ENCODE measurements at places on chromosomes 6 and 20.

GRCh38 chr6:135250234-135250633, 69.1 kb downstream of the MYB start:
- no peak for DNase-seq

GRCh38 chr20:23918101-23918862, 38.7 kb upstream of the CST5 start:
- no peak for DNase-seq

- no peak for DNase-seq
Measured at GRCh38 chr6:8229915-8230756, 127.8 kb upstream of the EEF1E1 start.

DNA sequence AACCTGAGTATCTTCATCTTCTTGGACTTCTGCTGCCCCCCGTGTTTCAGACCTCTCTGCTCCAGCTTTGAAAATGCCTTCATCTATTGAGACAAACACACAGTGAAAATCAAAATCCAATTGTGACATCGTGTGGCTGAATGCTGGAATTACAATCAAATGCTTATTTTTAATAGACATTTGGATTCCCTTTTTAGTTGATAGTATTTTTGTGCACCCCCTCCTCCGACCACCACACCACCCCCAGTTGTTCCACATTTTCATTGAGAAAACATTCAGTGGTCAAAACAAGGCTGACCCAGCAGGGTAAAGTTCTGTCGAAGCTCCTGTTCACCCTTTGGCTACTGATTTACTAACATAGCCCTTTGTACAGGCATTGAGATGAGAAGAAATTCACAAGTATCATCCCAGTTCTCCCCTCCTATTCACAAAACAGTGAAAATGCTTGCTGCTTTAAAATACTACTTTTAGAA, 79.0 kb downstream of the NRSN1 start:
- peak; percentile 31 for DNase-seq

GRCh38 chr6:159233365-159234101, 64.3 kb downstream of the FNDC1 start:
- DNase-seq, result no peak

GRCh38 chr6:113377362-113377942, 479.7 kb upstream of the MARCKS start:
- no peak for DNase-seq

DNA sequence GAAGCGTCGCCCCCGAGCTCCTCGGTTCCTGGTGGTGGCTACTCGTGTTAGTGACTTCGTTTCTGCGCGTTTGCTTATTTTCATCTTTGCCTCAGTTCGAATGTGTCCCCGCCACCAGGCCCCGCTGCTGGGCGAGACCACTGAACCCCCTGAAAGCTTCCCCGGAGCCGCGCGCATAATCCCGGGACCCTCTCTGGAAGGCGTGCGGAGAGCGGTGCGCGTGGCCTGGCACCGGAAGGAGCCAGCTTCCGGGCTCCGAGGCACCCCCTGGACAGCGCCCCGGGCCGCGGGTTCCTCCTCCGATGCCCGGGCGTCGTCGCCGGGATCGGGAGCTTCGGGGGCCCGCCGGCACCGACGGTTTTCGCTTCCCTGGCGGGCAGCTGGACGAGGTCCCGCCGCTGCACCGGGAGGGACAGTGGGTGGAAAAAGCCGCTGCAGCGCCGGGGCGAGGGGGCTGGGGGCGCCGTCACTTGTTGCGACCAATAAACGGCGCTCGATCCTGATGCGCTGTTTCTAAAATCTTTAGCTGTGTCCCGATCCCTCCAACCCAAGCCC, 643 bp upstream of the SLC35D3 start:
- DNase-seq, result no peak

DNA sequence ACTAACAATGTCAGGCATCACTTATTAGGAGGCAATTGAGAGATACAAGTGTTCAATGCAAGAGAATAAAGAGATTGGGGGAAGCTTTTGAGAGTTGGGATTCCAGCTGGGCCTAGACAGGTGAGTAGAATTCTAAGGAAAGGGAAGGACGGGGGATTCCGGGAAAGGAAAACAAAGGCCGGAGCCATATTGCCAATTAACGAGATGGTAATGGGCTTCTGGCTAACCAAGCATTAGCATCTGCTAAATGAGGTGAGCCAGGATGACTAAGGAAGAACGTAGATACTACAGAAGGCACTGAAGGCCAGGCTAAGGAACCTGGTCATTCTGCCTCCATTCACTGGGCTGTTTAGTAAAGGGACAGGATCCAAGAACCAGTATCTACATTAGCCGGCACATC, 10.5 kb downstream of the FYN start:
- DNase-seq, result no peak

GRCh38 chr20:61252601-61253263, 671 bp downstream of the CDH4 start:
- DNase-seq, result no peak

DNA sequence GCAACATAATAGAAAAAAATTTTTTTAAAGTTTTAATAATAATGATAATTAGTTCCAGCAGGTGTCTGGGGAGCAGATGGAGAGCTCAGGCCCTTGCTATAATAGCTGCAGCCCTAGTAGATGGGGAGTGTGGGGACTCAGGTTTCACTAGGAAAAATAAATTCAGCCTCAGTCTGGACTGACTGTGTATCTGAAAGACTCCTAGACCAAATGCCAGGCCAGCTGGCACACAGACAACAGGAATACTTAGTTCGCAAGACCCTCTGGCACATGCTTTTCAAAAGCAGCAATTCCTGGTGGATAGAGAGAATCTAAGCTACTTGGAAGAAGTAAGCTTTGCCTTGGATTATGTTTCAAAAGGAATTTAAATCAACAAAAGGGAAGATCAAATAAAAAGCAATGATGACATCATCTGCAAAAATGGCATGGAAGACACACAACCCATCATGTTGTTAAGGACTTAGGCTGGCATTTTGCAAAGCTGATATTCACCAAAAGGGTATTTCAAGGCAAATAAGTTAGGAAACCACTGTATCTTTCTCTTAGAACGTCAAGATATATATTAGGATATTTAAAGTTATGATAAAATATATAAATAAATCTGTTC, 107.8 kb downstream of the RNGTT start:
- no peak for DNase-seq

DNA sequence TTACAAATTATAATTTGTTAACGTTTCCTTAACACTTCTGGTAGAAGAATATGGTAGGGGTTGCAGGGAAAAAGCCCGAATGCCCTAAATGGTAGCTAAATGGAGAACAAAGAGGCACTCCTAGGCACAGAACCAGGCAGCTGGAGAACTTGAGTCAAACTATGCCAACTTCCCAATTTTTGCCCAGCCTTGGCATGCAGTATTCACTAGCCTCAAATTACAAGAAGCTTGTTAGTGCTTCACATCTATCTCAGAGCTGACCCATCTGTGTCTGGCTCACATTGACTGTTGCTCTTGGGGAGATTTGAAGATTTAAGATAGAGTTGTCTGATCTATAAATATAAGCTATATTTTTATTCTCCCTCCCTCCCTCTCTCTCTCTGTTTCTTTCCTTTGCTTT, 19.4 kb upstream of the LRFN2 start:
- DNase-seq, result no peak

- DNase-seq, result no peak
Measured at GRCh38 chr6:20892365-20892764, 358.1 kb downstream of the CDKAL1 start.

- no peak for DNase-seq
Measured at GRCh38 chr6:53280207-53280606, 68.5 kb downstream of the ELOVL5 start.

DNA sequence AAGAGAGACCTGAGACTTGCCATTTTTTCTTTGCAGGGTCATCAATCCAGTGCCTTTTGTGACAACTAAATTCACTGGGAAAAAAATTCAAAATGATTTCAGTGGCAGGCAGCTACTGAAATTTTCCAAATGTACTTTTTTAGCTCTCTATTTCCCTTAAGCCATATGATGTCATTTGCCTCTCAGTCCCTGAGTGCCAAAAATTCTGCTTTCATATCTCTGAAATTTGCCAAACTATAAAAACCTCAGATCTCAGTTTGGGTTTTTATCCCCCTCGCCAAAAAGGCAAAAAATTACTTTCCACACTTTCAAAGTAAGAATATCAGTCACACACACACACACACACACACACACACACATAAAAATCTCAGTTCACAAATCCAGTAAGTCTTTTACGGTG, 651.3 kb upstream of the ARID1B start:
- DNase-seq, result no peak

- no peak for DNase-seq
Measured at GRCh38 chr6:111975466-111975865, 78.4 kb upstream of the CCN6 start.

DNA sequence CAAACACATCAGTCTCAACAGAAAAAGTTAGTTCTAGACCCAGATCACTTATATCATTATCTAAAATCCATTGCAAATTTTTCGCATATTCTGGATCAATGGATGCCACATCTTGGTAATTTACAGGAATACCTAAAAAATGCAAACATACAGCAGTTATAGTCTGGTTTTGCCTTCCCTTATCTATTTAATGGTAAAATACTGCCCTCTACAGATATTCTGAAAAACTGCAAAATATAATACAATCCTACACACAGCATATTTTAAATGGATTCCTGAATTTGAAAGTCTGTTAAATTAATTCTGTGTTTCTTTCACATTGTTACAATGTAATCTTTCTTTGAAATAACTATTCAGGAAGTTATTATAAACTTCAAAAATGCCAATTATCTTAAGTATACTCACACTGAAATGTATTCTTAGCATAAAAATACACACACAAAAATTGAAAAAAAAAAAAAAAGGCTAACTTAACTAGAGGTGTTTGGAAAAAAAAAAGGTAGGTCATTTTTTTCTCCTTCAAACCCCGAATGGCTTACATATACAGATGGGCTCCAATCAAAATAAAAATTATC, 88.4 kb downstream of the HACE1 start:
- DNase-seq, result peak; percentile 5

- peak; percentile 77 for DNase-seq
Measured at GRCh38 chr20:49132995-49133478, 55.1 kb downstream of the STAU1 start.

GRCh38 chr6:52307900-52308372, 23.4 kb upstream of the MCM3 start:
- no peak for DNase-seq

DNA sequence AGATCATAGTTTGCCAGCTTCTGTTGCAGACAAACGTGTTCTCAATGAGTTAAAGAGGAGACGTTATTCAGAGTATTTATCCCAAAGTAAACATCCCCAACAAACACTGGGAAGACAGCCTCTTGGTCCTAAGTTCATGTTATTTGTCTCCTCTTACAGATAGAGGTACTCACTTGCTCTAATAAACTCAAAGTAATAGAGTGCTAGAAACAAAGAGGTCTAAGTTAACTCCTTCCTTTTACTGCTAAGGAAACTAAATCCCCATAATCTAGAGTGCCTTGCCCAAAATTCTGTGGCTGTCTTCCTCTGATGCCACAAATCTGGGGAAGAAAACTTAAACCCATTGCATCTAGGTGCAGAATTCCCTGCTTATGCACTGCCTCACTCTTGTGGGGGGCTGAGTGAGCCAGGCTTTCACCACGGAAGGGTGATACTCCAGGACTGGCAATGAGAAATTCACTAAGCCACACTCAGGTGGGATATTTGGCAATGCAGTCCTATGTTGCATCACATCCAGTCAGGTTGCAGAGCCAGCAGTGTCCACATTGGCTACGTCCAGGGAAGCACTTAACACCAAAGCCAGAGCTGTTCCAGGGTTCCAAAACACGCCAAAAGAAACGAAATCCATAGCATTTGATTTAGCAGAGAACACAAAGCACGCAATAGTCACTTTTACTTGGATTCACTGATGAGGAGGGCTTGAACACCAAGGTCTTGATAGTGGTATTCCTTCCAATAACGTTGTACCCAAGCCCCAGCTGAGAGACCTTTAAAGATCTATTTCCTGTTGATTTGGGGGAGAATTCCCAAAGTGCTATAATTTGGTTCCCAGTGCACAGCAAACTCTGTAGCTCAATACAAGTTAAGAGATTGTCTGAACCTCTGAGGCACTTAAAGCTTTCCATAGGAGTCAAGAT, 81.0 kb upstream of the FOXQ1 start:
- no peak for DNase-seq

DNA sequence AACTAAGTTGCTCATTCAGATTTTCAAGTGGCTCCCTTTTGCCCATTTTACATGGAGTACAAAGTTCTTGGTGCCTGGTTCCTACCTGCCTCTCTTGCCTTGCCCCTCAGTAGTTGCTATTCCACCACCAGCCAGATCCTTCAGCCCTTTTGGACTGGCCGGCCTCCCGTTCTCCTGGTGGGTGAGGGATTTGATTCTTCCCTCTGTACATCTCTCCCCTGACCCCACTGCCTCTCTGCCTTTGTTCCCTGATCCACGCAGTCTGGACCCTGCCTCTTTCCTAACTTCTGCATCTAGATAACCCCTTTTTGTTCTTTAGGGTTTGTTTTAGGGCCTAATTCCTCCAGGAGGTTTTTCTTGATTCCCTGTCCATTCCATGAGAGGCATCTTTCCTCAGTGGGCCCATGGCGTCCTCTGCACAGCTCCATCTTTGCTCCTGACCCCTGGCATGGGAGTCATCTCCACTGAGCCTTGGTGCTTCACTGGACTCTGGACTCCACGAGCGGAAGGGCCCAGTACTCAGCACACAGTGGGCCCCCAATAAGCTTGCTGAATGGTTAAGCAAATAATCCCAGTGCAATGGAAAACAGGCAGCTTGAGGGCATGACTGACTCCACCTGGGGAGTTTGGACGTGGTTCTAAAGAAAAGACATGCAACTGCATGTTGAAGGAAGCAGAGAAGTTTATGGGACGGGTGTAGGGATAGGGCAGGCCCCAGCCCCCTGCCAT, 309.3 kb upstream of the SUPT3H start:
- no peak for DNase-seq

DNA sequence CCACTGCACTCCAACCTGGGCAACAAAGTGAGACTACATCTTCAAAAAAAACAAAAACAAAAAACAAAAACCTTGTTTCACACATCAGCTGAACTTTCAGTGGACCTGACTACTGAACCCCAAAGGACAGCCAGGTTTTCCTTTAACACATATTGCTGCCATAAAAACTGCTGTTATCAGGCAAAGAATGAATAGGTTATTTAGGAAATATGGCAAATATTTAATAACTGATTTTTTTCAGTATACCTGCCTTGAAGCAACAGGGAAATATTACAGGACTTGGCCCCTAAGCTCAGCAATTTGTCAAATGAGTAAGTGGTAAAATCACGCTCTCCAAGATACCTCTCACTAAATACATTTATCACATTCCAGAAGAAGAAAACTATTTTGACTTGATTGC, 34.0 kb downstream of the B4GALT5 start:
- DNase-seq, result no peak

- DNase-seq, result no peak
Measured at GRCh38 chr6:46626228-46626909, 26.2 kb downstream of the CYP39A1 start.

DNA sequence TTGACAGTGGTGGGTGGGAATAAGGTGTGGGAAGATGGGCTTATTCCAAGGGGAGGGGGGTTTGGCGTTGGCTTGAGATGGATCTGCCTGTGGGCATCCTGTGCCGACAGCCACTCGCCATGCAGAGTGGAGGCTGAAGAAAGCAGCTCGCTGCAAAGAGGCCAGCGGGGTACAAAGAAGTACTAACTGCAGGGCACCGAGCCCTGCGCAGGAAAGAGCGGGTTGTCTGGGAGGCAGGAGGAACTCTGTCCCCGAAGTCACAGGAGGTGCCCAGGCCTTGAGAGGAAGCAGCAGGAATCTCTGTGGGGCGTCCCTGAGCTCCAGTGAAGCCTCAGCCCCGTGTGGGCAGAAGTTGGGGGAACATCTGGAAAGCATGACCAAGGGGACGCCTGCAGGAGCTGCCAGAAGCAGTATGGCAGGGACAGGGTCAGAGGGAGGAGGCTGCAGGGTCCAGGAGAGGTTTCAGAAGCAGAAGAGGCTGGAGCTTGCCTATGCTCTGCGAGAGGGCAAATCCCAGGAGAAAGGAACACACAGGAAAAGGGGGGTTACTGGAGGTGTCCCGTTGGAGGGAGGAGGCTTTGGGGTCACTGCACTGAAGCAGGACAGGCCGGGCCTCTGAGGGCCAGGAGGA, 77.2 kb downstream of the THBS2 start:
- no peak for DNase-seq

All from HS-5 (cell line).